H1 (cell line): ENCODE measurements at places on chromosomes 12 and 14. TPM values are rescaled to one million over a fixed set of nuclear protein-coding genes. Genes with fewer than 3 reads are reported as not detected.

Gene FGF6
- total RNA-seq, result not detected in 2 replicates

- no peak for DNase-seq
Measured at GRCh38 chr12:124685689-124686369, 118.4 kb upstream of the NCOR2 start.

DNA sequence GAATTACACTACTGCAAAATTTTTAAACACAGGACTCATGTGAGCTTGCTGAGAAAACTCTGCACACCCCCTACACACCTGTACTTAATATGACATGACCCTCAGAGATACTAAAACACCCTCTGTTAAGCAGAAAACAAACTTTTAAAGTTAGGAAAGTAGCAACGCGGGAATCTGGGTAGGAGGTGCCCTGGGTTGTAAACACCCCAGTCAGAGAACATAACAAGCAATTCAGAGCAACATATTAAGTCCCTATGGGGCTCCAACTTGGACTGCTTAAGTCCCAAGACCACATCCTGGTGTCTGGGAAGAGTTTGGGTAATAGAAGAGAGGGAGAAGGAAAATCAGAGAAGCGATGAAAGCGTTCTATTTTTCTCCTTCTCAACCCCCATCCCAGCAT lies 1.2 kb downstream of the ATF7 start:
- DNase-seq, result no peak

Gene LMNTD1
- total RNA-seq, result not detected in 2 replicates

Gene ITGB7
- total RNA-seq, result 0.54 and 1.2 TPM in 2 replicates

Gene TMEM116
- total RNA-seq, result 8.1 and 8.9 TPM in 2 replicates

DNA sequence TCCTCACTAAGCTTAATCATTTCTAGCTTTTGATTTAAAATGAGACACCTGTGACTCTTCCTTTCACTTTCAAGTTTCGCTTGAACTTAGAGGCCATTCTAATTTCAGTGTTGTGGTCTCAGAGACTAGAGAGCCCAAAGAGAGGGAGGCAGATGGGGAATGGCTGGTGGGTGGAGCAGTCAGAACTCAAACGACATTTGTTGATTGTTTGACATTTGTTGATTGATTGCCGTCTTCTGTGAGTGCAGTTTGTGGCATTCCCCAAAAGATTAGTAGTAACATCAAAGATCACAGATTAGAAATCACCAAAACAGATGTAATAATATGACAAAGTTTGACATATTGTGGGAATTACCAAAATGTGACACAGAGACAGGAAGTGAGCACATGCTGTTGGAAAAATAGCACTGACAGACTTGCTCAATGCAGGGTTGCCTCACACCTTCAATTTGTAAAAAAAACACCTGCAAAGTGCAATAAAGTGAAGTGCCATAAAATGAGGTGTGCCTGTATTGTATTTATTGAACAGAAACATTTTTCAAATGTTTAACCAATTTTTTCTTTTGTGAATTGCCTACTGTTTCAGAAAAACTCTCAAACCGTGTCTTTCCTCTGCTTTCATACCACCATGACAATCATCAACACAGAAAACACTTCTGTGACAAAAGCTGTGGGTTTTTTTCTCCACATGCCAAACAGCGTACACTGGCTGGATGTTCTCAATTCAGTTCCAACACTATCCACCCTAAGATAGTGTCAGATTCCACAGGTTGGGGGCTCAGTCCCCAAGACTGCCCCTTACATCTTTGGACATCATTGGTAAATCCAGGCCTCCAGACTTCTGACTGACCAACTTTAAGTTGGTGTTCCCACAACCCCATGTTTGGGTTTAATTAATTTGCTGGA lies 376.3 kb upstream of the RGS6 start:
- no peak for DNase-seq

Gene JPH4
- 46.4 and 46.7 TPM in 2 replicates for total RNA-seq

- no peak for DNase-seq
Measured at GRCh38 chr12:65826353-65827171, 2.3 kb downstream of the HMGA2 start.

DNA sequence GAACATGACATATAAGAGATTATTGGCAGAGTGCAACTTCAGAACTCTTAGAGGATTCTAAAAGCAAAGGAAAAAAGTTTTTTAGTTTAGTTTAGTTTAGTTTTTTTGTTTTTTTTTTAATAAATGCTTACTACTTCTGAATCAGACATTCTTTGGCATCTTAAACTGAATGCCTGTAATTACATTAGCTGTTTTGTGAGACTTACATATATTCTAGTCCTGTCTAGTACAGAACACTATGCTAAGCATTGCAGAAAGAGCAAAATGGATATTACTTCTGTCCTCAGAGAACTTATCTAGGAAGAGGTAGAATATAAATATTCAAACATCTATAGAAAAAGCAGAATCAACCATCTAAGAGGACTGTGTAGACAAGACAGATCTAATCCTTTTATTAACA lies 133.2 kb downstream of the RAD51B start:
- no peak for DNase-seq

Gene CEBPE
- not detected in 2 replicates for total RNA-seq

DNA sequence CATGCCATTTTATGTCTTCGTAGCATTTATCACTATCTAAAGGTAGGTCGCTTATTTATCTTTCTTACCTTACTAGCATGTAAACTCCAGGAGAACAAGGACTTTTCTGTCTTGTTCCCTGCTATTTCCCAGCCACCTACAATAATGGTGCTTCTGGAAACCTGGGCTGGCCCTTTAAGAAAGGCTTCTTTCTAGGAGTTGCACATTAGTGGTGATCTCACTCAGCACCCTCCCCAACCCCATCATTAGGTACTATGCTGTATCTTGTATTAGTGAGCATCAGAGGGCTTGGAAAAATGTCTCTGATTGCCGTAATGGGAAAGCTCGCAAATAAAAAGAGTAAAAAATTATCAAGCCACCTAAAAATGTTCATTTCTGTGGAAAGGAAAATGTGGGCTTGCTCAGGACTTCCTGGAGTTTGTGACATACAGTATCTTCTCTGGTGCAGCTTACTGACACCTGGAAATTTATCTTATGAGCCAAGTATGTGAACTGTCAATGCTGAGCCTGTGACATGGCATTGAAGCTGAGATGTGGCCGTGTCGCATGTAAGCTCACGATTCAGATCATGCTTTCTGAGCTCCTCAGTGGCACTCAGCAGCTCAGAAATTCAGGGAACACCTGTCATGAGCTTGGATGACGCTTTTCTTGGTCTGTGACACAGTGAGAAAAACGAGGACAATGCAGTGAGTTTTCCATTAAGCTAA lies 12.4 kb downstream of the CCDC92 start:
- no peak for DNase-seq

DNA sequence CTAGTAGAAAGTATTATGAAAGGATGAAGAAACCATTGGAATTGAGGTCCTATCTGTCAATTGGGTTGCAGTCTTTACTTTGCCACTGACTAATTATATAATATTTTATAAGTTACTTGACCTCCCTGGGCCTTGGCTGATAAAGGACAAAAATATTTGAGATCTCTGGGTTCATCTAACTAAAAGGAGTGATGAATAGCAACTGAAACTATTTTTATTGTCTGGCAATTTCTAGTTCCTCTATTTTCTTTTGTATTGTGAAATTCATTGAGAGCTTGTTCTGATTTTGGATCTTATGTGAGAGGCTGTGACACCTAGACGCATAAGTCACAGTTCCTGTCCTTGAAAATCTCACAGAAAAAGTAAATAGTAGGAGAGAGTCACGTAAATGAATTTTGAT lies 415.7 kb upstream of the ATP2B1 start:
- DNase-seq, result no peak

DNA sequence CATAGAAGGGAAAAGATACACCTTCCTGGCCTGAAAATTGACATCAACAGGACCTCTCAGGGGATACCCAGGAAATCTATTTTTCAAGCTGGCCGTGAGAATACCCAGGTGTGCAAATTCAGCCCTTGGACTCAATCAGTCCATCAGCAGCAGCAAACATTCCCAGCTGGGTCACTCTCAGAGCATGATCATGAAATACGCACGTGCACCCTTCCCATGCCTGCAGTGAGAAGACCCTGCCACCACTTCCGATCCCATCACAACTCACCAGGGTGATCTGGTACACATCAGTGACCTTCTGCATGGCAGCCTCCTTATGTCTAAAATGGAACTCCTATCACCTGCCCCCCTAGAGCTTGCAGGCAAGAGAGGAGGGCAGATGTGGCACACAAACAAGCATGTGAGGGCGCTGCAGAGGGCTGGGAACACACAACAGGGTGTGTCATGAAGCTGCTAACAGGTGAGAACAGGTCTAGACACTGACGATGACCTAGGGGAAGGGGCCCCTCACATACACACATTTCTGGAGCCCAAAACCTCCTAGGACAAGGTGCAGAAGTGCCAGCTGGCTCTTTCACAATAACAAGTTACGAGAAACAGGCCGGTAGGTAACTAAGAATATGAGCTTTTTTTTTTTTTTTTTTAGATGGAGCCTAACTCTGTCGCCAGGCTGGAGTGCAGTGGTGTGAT lies 37.8 kb upstream of the TC2N start:
- no peak for DNase-seq

GRCh38 chr12:57621497-57622292 lies 10.5 kb downstream of the ARHGEF25 start:
- peak; percentile 87 for DNase-seq

Gene KRT81
- total RNA-seq, result not detected in 2 replicates

- no peak for DNase-seq
Measured at GRCh38 chr14:72535485-72535884, 358.4 kb downstream of the DPF3 start.
